ENCODE measurements at places on chromosomes 16 and 17. TPM values are rescaled to one million over a fixed set of nuclear protein-coding genes. Genes with fewer than 3 reads are reported as not detected.

SECTM1 gene
- 3.7 TPM for total RNA-seq

C16orf92 gene
- total RNA-seq = not detected

ZG16 gene
- total RNA-seq = not detected

ATP1B2 gene
- 0.37 TPM for total RNA-seq

FOXK2 gene
- total RNA-seq = 95.2 TPM

BRIP1 gene
- total RNA-seq = 16.4 TPM

GAS2L2 gene
- total RNA-seq = not detected

PGS1 gene
- total RNA-seq = 59.3 TPM

ANKFN1 gene
- total RNA-seq = not detected

HMOX2 gene
- total RNA-seq = 75.2 TPM

All from activated T-helper 2 cell treated with anti-CD3 and anti-CD28 coated beads, Interferon-gamma antibody, Interleukin-2, Interleukin-4, amounts not matched to agents 10 μg/mL and 5 μg/mL and 100 μg/mL, durations not matched to agents 14 hours and 24 hours and 36 hours (primary cell).